ENCODE measurements at places on chromosomes 5 and 9.
A peak's percentile ranks its signal among the peaks of the same experiment; 100 is the strongest.

DNA sequence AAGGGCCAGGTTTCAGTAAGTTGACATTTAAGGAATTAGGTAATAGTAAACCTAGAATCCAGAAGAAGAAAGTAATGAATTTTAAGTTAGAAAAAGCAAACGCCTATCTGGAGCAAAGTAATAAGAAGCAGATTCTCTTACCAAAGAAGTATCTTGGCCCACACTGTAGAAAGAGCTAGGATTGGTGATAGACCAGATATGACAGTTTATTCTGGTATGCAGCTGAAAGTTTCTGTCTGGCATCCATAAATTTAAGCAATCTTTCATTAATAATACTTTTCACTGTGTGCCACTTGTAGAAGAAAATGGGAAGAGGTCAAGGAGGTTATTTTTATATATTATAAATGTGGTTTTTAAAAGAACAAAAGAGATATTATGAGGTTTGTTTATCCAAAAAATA, 3.0 kb downstream of the RECK start:
- DNase-seq: no peak

GRCh38 chr5:102720969-102721368, 34.1 kb upstream of the PAM start:
- DNase-seq: no peak

DNA sequence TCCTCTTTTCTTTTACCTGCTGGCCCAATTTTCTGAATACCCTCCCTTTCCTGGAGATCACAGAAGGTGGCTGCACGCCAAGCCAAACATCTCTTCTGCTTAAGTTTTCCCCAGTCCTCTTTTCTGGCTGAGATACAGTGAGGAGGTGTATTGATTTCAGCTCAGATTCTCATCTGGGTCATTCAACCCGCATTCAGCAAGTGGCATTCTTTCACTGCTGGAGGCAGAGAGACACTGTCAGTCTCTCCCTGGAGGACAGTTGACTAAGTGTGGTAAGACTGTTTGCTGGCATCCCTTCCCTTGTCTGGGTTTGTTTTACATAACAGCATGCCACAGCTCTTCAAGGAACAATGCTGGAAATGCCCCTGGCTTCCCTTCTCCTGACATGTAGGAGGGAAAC, 60.5 kb downstream of the GABRG2 start:
- no peak for DNase-seq

- no peak for DNase-seq
Observed at GRCh38 chr9:98518556-98518955, 190.2 kb downstream of the GABBR2 start.

- no peak for DNase-seq
Observed at GRCh38 chr5:134459491-134459890, 47.8 kb upstream of the CDKN2AIPNL start.

DNA sequence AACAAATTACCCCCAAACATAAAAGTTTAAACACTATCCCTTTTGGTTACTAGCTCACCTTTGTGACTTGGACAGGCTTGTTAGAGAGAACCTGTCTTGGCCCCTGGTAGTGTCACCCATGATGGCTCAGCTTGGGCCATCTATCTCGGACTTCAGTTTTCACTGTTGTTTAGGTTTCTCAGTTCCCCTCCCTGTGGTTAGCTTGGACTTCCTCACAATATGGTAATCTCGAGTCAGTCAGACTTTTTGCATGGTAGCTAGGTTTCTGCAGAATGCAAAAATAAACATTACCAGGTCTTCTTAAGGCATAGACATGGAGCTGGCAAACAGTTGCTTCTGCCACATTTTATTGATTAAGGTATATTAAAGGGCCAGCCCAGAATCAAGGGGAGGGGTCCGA, 324.3 kb upstream of the RORB start:
- no peak for DNase-seq

GRCh38 chr9:30075451-30076199, 2308.8 kb upstream of the ACO1 start:
- DNase-seq: no peak

GRCh38 chr5:13735691-13736090, 208.8 kb downstream of the DNAH5 start:
- DNase-seq: no peak

GRCh38 chr9:21317956-21318923, 13.1 kb upstream of the IFNA5 start:
- DNase-seq: peak; percentile 23

GRCh38 chr9:95213117-95213516, 104.4 kb downstream of the FANCC start:
- DNase-seq: no peak

DNA sequence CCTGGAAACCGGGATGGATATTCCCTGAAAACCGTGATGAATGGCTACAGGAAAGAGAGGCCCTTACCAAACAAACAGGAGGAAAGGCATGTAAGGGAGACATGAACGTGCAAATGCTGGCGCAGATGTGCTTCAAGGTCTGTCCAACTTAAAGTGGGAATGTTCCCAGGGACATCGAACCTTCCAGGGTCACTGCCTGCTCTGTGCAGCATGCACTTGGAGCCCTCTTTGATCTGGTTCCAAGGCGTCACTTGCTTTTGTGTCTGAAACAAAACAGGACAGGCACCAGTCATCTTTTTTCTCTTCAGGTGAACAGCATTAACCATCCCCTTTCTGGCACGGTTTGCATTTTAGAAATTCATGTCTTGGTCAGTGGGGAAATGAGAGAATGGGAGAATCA, 479.4 kb downstream of the RASEF start:
- DNase-seq: no peak

DNA sequence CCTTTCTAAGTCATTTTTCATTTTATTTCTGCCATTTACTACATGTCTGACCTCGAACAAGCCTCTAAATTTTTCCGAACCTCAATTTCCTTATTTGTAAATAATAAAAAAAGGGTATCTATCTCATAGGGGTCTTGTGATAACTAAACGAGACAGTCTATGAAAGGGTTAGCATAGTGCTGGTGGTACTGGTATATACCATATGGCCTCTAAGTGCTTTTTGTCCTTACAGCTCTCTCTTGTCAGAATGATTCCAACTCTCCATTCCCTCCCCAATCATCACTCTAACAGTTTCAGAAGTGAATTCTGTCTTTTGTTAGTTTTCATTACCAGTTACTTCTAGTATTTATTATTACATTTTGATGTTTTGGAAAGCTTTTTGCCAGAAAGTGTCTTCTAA, 85.5 kb upstream of the ACTBL2 start:
- no peak for DNase-seq

DNA sequence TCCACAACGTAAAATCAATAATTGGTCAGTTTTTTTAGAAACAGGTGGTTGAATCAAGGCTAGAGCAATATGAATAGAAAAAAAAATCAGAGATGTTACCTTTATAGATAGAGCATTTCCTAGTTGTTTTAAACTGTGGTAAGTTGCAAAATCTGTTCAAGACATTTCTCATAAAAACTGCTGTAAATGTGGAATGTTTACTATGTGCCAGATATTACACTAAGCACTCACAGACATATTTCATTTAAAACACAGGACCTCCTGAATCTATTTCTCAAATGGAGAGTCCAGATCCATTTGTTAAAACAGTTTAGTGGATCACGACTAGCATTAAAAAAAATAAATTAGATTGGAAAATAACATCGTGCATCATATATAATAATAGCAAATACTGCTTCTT, 570.0 kb upstream of the ZNF608 start:
- no peak for DNase-seq

DNA sequence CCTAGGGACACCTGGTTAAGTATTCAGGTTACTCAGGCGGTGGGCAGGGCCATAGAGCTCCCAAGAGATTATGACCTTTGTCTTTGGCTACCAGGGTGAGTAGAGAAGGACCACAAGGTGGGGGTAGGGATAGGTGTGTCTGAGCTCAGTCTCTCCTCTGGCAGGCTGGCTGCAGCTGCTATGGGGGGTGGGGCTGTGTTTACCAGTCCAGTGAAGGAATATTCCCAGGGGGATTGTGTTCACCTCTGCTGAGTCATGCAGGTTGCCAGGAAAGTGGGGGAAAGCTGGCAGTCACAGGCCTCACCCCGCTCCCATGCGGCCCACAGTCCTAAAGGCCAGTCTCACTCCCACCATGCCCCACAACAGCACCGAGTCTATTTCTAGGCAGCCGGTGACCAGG, 53.6 kb upstream of the POU5F2 start:
- DNase-seq: no peak

GRCh38 chr5:73770172-73771025, 144.4 kb downstream of the ARHGEF28 start:
- no peak for DNase-seq

GRCh38 chr9:113941056-113941455, 64.9 kb downstream of the ZNF618 start:
- no peak for DNase-seq

DNA sequence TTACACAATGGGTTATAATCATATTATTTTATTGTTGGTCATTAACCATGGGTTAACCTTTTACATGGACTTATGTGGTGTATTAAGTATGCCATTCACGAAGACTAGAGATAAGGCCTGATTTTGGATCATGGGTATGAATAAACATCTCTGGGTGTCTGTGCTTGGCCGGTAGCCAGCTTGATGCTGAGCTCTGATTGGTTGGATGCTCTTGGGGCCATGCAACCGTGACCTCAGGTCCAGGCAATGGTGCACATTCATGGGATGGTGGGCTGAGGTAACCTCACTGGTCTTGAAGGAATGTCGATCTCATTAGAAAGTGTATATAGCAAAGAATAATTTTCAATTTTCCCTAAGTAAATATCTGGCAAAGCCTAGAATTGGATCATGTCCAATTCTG, 158.2 kb upstream of the IL12B start:
- no peak for DNase-seq
